ENCODE measurements at places on chromosomes 16 and 17.

DNA sequence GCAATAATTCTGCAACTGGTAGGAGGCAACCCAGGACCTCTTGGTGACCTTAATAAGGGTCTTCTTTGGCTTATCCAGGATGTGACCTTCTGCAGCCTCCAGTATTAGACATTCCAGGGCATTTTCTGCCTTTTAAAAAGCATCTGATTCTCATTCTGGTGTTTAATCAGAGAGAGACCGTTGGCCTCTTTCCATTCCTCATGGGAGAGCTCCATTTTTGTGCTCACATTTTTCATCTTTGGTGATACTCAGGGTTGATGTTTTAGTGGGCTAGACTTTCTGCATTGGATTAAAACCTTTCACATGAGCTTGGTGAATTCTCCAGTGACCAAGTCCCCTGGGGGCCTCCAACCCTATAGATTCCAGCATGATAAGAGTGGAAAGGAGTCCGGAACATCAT lies 150.2 kb upstream of the CACNG5 start:
- no peak for DNase-seq

GRCh38 chr17:66275651-66276050 lies 26.8 kb upstream of the PRKCA start:
- no peak for DNase-seq

- DNase-seq, result no peak
Observed at GRCh38 chr17:67838538-67838937, 13.2 kb downstream of the BPTF start.

DNA sequence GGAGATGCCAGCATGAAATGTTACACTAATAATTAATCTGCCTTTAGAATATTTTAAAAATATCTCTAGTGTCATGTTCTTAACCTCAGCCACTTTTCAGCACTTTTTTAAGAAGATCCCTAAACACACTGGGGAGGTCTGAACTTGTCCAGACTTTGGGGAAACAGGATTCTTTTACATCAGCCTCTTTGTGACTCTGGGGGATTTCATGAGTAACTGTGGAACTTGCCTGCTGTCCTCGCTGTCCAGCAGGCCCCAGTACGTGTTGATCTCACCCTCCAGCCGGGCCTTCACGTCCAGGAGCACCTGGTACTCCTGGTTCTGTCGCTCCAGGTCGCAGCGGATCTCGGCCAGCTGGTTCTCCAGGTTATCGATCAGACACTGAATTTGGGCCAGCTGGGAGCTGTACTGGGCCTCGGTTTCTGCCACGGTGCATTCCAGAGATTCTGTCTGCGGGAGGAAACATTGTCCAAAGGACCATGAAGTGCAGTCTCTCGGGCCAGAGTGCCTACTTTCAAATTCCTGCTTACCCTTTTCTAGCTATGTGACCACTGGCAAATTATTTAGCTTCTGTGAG lies 5.5 kb downstream of the KRT40 start:
- no peak for DNase-seq

GRCh38 chr16:86227801-86228200 lies 282.5 kb upstream of the FOXF1 start:
- no peak for DNase-seq

DNA sequence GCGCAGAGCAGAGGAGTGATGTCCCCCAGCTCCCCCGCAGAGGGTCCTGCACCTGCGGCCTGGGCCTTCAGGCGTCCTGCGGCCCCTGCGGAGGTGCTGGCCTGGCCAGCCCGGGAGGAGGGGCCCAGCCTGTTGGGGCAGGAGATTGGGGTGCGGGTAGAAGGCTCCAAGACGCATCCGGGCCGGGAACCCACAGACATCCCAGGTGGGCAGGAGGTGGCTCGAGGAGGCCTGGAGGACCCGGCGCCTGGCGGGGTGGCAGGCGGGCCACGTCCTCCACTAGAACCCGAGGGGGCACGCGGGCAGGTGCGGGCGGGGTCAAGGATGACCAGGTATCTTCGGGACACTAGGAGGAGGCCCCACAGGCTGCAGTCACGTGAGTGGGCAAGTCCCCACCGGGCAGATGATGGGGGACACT lies 647 bp upstream of the SECTM1 start:
- no peak for DNase-seq

GRCh38 chr17:29207975-29208374 lies 27.8 kb upstream of the MYO18A start:
- DNase-seq, result no peak

- no peak for DNase-seq
Observed at GRCh38 chr16:30761427-30761927, 385 bp downstream of the CFAP119 start.

DNA sequence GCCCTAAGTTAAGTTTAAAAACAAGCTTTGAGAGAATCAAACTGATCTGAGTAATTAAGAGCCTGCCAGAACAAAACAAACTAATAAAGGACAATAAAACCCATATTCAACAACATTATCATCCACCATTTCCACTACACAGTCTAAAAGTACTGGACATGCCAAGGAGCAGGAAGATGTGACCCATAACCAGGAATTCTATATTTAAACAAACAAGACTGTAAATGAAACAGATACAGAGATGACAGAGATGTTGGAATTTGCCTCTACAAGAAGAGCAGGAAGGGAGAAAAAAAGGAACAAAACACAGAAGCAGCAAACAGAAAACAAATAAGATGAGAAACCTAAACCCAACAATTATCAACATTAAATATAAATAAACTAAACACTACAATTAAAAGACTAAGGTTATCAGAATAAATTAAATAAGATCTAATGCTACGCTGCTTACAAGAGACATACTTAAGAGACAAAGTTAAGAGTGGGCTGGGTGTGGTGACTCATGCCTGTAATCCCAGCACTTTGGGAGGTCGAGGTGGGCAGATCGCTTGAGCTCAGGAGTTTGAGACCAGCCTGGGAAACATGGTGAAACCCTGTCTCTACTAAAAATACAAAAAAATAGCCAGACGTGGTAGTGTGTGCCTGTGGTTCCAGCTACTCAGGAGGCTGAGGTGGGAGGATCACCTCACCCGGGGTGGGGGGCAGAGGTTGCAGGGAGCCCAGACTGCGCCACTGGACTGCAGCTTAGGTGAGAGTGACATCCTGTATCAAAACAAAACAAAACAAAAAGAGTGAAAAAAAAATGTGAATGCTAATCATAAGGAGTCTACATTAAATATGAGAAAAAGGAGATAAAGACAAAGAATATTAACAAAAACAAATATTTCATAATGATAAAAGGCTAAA lies 50.6 kb downstream of the CREBBP start:
- DNase-seq, result no peak

DNA sequence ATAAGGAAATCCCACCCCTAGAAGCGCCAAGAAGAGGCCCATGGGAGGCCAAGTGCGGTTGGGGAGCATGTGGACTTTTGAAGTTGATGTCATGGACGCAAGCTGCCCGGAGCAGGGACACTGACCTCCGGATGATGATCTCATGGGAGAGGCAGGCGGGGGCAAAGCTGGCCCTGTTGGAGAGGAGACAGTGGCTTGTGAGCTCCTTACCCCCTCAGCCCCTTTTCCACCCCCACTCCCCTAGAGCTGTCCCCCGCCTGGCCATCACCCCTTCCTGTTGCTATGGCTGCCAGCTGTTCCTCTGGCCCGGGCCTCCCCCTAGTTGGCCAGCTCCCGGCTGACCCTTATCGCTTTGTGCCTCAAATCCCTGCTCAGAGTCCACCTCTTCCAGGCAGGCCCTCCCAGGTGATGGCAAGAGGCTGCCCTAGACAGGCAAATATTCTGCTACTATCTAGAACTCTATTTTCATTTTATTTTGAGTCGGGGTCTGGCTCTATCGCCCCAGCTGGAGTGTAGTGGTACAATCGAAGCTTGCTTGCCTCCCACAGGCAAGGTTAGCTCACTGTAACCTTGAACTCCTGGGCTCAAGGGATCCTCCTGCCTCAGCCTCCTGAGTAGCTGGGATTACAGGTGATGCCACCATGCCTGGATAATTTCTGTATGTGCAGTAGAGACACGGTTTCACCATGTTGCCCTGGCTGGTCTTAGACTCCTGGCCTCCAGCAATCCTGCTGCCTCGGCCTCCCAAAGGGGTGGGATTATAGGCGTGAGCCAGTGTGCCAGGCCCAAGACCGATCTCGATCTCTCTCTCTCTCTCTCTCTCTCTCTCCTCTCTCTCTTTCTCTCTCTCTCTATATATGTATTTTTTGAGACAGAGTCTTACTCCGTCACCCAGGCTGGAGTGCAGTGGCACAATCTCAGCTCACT lies 6.6 kb downstream of the NOTUM start:
- no peak for DNase-seq

DNA sequence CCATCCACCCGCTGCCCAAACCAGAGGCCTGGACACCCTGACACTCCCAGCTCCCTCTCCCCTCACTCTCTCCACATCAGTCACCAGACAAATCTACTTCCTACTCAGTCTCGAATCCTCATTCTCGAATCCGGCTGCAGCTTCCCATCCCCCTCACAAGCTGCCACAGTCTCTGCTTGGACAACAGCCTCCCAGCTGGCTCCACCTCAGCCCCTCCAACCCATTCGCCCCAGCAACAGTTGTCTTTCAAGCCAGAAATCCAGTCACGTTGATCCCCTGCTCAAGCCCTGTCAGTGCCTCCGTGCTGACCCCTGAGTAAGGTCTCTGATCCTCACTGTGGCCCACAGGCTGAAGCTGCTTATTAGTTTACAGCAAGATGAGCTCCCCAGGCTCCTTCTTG lies 44.2 kb upstream of the MTSS2 start:
- DNase-seq, result no peak

- no peak for DNase-seq
Observed at GRCh38 chr16:46789499-46790414, 41.2 kb downstream of the C16orf87 start.

DNA sequence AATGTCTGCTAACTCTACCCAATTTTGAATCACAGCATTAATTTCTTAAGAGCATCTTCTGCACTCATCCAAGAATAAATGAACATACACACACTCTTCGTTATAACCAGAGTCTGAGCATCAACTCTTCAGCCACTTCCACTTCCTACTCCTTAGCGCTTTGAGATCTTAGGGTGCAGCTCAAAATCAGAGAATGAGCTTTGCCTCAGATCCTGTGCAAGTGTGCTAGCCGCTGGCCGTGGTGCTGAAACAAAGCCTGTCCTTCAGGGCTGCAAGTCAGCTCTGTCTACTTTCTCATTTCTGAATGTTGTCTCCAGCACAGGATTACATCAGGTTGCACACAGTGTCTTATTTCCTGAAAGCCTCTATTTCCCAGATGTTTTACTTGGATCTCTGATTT lies 165.4 kb downstream of the AIPL1 start:
- no peak for DNase-seq

GRCh38 chr17:32693194-32693897 lies 183.6 kb downstream of the MYO1D start:
- DNase-seq, result no peak

DNA sequence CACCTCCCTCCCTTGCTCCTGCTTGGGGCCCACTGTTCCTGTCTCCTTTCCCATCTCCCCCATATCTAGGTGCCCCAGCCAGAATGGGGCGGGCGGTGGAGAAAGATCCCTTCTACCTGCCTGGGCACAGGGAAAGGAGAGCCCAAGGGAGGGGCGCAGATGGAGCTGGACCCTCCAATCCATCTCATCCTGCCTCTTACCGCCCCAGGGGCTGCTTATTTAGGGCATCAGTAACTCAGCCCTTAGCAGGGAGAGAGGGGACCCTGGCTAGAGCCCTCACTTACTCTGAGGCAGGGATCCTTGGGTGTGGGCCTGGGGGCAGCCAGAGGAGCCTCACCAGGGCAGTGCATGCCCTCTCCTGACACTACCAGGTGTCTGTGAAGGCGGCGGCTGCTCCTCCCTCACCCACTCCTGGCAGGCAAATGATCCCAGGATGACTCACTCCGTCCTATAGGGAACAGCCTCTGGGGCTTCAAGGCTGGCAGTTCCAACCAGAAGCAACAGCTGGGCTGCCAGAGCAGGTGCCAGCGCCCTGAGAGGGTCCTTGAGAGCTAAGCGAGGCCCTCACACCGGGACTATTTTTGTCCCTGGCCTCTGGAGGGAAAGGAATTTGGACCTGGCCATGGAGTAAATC lies 16.3 kb upstream of the BCAR1 start:
- no peak for DNase-seq

DNA sequence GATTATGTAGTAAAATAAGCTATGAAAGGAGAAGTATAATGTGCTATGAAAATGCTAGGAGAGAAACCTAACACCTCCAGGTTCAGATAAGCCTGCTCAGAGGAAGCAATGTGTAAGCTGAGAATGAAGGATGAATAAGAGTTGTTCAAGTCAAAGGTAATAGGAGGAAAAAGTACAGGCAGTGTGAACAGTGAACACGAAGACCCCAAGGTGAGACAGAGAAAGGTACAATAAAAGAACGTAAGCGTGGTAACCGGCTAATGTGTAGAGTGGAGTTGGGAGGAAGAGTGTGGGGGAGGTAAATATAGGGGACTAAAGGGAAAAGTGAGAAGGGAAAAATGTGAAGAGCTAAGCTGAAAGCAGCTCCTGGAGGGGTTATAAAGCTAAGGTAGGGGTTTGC lies 74.2 kb downstream of the TTC19 start:
- DNase-seq, result no peak

DNA sequence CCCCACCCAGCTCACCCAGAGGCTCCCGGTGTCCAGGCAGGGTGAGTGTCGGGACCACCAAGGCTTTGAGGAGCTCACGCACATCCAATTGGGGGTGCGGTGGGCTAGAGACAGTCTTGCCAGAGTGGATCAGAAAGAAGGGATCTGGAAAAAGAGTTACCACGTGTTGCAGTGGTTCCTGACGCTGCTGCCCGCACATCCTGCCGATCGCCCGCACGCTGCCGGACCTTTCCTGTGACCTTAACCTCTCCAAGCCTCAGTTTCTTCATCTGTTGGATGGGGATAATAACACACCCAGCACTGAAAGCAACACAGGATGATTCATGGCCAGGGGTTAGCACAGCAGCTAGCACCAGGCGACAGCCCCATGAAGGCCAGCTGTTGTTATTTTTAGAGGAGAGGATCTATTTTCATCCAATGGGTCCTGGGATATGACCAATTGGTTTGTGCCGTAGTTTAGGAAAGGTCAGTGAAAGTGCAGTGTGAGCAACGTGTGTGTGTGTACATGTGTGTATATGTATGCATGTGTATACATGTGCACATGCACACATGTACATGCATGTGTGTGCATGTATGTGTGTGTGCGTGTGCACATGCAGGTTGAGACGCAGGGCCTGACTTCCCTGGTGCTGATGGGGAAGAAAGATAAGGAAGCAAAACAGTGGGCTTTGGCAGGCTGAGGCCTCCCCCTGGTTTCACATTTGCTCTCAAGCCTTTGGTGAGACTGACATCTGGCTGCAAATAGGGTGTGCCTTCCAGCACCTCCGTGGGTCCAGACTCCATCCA lies 2.5 kb downstream of the ITGAX start:
- DNase-seq, result no peak

- DNase-seq, result no peak
Observed at GRCh38 chr16:15610369-15610871, 32.5 kb downstream of the MARF1 start.

- no peak for DNase-seq
Observed at GRCh38 chr17:29588562-29589411, 661 bp downstream of the GIT1 start.

Data from GM12864 (cell line).